Endodermal cell (in vitro differentiated cells): ENCODE measurements at places on chromosomes 1 and 21. TPM values are rescaled to one million over a fixed set of nuclear protein-coding genes. Genes with fewer than 3 reads are reported as not detected.

KRTAP11-1 gene
- total RNA-seq = not detected in 2 replicates

MPL gene
- total RNA-seq = 0.32 to 1.2 TPM (median 0.56 TPM) in 3 replicates

CTTNBP2NL gene
- 35.8 to 44.6 TPM (median 41.5 TPM) in 3 replicates for total RNA-seq

FLG2 gene
- total RNA-seq = not detected in 3 replicates

CTSE gene
- total RNA-seq = 0.42 TPM in 1 of 3 replicates, not detected in the others

DNA sequence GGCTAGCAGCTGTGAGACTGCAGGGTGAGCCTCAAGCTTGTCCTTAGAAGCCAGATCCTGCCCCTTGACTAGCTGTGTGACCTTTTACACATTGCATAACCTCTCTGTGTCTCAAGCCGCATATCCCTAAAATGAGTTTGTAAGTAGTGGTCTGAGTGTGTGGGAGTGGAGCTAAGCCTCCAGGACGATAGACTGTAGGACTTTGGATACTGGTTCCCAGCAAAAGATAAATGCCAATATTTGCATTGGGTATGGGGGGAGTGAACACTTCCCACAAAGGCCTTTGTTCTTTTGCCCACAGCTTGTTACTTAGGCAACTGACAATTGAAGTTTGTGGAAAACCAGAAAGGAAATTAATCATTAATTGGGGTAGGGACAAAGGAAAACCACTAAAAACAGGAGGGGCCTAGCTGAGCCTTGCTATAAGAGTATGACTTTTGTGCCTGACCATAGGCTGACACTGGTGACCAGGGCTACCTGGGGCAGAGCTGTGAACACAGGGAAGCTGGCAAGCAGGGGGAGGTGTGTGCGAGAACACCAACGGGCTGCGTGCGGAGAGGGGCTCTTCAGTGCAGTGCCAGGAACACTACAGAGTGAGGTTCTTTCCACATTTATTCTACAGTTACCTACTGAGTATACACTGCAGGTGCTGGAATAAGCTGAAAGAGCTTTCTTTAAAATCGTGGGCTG lies 102.4 kb upstream of the ETV3 start:
- H3K4me1 ChIP-seq = peaks cover 14% of the 10 kb centered on the region
- no peaks in the 10 kb centered on the region for H3K36me3 ChIP-seq
- peak overlapping the region; percentile 44 for H3K27ac ChIP-seq
- no peak overlapping the region for H3K4me3 ChIP-seq
- H3K27me3 ChIP-seq = no peaks in the 10 kb centered on the region

DNA sequence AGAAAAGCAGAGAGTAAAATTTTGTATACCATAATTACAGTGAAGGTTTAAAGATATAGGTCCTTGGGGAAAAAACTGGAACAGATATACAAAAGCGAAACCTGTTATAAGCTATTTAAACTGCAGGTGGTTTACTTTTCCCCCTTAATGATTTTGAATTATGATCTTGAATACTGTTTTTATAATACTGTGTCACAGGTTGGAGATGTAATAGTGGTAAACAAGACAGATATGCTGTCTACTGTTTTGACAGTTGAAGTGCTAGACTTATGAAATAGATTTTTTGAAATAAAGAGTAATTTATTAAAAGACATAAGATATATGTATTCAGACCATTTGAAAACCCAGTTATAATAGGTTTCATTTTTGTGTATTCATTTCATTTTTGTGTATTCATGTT lies 129.4 kb downstream of the CD247 start:
- H3K27me3 ChIP-seq = no peaks in the 10 kb centered on the region
- peaks cover 49% of the 10 kb centered on the region for H3K36me3 ChIP-seq
- H3K27ac ChIP-seq = no peak overlapping the region
- DNase-seq = no peak

DNA sequence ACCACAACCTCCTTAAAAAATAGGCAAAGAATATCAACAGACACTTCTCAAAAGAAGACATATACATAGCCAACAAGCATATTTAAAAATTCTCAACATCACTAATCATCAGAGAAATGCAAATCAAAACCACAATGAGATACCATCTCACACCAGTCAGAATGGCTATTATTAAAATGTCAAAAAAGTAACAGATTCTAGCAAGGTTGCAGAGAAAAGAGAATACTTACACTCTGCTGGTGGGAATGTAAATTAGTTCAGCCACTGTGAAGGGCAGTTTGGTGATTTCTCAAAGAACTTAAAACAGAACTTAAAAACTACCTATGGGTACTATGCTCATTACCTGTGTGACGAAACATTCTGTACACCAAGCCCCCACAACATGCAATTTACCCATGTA lies 20.7 kb downstream of the CD1B start:
- no peaks in the 10 kb centered on the region for H3K36me3 ChIP-seq
- no peaks in the 10 kb centered on the region for H3K4me1 ChIP-seq
- H3K4me3 ChIP-seq = no peak overlapping the region
- no peaks in the 10 kb centered on the region for H3K27me3 ChIP-seq
- no peak for DNase-seq

CITED4 gene
- 9.0 and 10.5 TPM in 2 replicates for total RNA-seq
